ENCODE measurements at places on chromosomes 1 and 21. TPM values are rescaled to one million over a fixed set of nuclear protein-coding genes. Genes with fewer than 3 reads are reported as not detected.

LMX1A gene
- not detected for total RNA-seq

SPAG17 gene
- total RNA-seq, result 0.11 TPM

RNU1-2 gene
- under 0.01 TPM for total RNA-seq

FCGR1A gene
- not detected for total RNA-seq

NFIA gene
- total RNA-seq, result 2.4 TPM

S100A5 gene
- total RNA-seq, result not detected

CFHR2 gene
- not detected for total RNA-seq

SLC50A1 gene
- total RNA-seq, result 29.8 TPM

LCE3D gene
- not detected for total RNA-seq

CSMD2 gene
- total RNA-seq, result 0.22 TPM

SPRR1B gene
- total RNA-seq, result not detected

All from placental epithelial cell (primary cell).